DMS79 treated with DMSO at 0.1 percent for 48 hours (cell line): ENCODE measurements at places on chromosomes 2 and 18.
A peak's percentile ranks its signal among the peaks of the same experiment; 100 is the strongest.

DNA sequence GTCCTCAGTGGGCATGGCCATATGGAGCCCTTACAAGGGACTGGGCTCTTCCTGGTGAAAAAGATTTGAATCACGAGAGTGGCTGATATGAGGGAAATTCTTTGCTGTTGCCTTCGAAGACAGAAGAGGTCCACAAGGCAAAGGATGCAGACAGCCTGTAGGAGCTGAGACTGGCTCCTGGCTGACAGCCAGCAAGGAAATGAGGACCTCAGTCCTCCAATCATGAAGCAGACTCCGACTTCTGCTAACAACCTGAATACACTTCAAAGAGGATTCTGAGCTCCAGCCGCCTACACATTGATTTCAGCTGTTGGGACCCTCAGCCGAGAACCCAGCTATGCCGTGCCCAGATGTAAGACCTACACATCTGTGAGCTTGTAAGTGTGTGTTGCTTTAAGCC is 3.0 kb upstream of the ST8SIA5 start:
- DNase-seq: peak; percentile 21

DNA sequence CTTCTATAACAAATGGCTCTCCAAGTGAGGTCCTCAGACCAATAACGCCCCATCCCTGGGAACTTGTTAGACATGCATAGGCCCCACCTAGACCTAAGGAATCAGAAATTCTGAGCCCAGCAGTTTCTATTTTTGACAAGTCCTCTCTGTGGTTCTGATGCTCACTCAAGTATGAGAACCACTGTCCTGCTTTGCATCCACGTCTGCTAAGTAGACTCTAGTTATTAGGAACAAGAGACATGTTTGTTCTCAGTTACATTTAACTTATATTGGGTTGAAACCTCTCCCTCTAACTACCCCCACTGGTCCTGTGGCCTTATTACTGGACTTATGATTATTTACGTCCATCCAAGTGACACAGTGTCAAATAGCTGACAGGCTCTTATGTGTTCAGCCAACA is 70.3 kb downstream of the TMEM17 start:
- DNase-seq: no peak

GRCh38 chr18:54269893-54270844 is 852 bp downstream of the POLI start:
- DNase-seq: peak; percentile 65

DNA sequence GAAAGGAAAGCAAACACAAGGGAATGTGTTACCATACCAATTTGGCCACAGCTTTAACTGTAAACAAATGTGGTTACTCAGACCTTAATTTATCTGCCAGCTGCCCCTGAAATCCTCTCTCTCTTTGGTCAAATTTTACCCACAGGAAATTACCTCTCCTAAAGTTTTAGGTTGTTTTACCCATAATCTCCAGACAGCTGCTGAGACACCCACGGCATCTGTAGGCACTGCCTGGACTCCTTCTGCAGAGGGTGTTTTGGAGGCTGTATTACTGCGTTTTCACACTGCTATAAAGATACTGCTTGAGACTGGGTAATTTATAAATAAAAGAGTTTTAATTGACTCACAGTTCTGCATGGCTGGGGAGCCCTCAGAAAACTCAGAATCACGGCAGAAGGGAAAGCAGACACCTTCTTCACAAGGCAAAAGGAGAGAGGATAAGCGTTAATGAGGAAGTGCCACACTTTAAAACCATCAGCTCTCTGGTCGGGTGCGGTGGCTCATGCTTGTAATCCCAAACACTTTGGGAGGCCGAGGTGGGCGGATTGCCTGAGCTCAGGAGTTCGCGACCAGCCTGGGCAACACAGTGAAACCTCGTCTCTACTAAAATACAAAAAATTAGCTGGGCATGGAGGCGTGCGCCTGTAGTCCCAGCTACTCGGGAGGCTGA is 677.5 kb upstream of the FSHR start:
- no peak for DNase-seq

GRCh38 chr2:11477994-11478393 is 12.0 kb upstream of the E2F6 start:
- peak; percentile 67 for DNase-seq
